G401 (cell line): ENCODE measurements at places on chromosomes 2 and 18.

- DNase-seq, result no peak
These were observed 2003.8 kb upstream of the PIK3C3 start for GRCh38 chr18:39951142-39951720.

DNA sequence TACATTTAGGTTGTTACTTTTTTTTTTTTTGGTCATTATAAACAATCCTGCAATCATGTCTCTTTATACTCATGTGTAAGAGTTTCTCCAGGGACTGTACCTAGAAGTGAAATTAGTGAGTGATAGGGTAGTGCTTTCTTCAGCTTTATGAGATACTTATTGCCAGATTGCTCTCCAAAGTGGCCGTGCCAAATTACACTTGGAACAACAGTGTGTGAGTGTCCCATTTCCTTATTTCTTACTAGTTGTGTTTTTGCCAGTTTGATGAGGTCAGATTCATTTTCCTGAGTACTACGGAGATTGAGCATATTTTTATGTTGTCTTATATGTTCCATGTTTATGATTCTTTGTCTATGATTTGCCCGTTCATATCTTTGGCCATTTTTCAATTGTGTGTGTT is 39.2 kb downstream of the GALNT1 start:
- peak; percentile 26 for DNase-seq

GRCh38 chr2:36330473-36331395 is 24.8 kb upstream of the CRIM1 start:
- no peak for DNase-seq

DNA sequence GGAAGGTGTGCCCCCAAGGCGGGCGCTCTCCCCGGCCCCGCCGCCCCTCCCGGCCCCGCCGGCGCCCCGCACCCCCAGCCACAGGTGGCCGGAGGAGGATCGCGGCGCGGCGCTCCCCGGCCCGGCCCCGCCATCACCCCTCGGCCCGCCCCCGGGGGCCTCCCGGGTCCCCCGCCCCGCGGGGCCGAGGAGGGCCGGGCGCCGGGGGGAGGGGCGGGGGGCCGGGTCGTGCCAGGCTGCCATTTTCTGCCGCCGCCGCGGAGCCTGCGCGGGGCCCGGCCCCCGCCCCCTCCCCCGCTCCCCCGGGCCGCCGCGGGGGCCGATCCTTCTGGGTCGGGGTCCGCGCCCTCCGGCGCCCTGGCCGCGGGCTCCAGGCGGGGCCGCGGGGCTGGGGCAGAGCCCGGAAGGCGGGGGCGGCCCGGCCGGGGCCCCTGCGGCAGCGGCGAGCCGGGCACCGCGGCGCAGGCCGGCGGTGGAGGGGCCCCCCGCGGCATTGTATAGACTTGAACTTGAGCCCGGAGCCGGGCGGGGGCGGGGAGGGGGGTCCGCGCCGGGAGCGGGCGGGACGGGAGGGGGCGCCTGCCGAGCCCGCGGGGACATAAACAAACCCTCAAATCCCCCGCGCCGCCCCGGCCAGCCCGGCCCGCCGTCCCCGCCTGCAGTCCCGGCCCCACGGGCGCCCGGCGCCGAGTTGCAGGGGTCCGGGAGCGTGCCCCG is 556 bp downstream of the DNMT3A start:
- no peak for DNase-seq

DNA sequence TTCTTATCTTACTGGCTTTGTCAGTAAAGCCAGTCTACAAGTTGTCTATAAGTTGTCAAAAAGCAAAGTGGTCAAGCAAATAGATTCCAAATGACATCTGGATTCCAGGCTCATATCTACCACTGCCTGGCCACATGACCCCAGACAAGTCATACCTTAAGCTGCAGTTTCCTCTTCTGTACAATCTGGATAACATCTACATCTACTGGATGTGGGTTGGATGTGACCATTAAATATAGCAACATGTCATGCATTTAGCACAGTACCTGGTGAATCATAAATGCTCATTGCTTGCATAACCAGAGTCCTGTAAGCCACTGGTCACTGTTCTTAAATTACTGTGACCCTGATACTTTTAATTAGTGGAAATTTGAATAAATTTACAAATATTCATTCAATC is 16.8 kb downstream of the COBLL1 start:
- no peak for DNase-seq

- DNase-seq, result no peak
These were observed 85.3 kb downstream of the CDK15 start for GRCh38 chr2:201891676-201892075.
